ENCODE measurements at places on chromosomes 2 and 18.

GRCh38 chr18:657311-658000, at the start of gene TYMS:
Gene TYMS, plus strand, starts transcription at chr18:657653. Its CDS starts 90 bp downstream, at chr18:657743.
- DNase-seq, result peak; percentile 90

GRCh38 chr2:96594282-96594681, 43.8 kb downstream of the KANSL3 start:
- no peak for DNase-seq

DNA sequence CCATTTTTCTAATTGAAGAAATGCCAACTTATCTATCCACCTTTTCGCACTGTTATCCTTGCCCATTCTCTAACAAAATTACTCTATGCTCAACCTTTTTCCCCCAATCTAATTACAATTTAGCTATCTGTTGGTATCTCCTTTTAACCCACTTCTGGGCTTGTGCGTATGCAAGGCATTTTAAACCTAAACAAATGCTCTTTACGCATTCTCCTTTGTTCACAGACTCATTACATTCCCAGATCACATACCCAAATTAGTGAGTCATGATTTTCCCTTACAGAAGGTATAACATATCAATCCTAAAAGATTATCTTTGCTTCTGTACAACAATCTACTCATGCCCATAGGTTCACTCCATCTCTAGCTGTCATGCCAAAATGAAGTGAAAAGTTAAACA, 71.7 kb upstream of the LYPD1 start:
- no peak for DNase-seq

GRCh38 chr2:3827673-3828575, 124.5 kb downstream of the DCDC2C start:
- DNase-seq, result no peak

DNA sequence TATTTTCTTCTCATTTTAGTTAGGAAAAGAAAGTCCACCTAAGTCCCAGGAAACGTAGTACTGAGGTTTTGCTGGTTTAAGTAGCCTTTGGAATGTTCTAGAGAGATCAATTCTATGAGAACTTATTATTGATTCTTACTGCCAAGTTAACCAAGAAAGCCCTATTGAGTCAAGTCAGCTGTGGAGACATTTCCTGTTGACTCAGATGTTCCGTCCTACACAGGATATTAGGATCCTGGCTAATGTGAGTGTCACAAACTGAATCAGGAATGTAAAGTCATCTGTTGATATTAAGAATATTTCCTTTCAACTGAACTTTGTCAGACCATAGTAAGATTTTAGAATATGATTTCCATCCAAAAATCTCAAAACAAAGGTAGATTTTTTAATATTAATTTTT, 654.3 kb downstream of the LRRTM4 start:
- DNase-seq, result no peak

DNA sequence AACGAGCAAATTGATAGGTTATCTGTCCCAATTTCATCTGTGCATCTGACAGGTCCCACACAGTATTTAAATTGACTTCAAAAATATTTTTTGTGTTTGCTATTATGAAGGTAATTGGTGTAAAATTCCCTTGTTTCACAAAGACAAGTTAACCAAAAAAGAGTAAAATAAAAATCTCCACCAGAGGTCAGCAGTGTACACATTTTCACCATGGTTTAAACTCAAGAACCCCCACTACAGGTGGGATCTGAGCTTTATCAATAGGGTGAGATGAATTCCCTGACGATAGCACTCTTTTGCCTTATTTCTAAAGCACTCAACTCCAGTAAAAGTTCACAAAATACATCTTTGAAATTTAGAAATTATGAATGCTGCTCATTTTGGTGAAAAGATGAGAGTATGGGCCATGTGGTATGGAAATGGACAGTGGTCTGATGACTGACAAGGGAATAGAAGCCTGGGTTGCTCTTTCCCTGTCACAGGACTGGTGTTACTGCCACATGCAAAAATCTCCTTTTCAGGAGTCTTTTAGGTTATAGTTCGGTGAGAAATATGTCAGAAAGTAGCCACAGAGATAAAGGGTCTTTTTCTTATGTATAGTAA, 68.0 kb downstream of the SERPINB8 start:
- no peak for DNase-seq

Measured in NCI-H2171 (cell line).